ENCODE measurements at places on chromosomes 16 and 17.

DNA sequence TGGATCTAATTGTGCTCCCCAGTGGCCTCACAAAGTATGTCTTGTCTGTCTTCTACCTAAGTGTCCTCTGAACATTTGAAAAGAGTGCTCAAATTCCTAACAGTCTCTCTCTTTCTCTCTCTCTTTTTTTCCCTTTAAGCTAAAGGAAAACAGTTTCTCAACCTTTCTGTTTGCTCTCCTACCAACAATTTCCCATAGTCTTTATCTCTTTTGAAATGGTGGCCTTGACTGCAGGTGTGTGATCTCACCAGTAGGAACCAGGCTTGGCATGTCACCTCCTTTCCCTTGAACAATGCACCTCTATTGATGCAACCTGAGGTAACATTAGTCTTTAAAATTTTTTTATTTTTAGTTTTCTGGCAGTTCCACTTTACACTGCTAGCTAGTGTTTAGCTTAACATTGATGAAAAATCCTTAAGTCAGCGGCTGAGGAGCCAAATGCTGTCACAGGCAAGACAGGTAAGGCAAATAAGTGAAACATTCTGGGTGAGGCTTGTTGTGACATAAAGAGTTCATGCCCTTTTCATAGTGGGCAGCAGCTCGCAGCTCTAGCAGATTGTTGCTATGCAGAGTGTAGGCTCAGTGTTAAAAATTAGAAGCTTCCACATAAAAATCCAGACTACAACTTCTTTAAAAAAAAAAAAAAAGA, 273.4 kb downstream of the HAPSTR1 start:
- no peak for DNase-seq

GRCh38 chr17:78276098-78276887, 44.9 kb downstream of the TMEM235 start:
- DNase-seq, result no peak

DNA sequence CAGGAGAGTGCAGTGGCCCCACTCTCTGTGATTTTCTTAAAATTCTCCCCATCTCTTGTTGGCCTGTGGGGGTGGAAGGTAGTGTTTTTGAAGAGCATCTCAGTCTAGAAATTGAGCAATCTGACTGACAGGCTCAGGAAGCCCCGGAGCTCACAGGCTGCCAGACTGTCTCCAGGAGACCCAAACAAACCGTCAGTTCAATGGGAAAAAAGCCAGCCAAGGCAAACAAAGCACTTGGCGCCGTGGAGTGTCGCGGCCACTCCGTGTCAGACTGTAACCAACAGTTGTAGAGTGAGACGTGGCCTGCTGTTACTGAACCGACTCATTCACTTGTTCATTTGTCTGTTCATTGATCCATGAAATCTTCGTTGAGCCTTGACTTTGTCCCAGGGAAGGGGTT, 33.7 kb downstream of the RGS9 start:
- peak; percentile 80 for DNase-seq

DNA sequence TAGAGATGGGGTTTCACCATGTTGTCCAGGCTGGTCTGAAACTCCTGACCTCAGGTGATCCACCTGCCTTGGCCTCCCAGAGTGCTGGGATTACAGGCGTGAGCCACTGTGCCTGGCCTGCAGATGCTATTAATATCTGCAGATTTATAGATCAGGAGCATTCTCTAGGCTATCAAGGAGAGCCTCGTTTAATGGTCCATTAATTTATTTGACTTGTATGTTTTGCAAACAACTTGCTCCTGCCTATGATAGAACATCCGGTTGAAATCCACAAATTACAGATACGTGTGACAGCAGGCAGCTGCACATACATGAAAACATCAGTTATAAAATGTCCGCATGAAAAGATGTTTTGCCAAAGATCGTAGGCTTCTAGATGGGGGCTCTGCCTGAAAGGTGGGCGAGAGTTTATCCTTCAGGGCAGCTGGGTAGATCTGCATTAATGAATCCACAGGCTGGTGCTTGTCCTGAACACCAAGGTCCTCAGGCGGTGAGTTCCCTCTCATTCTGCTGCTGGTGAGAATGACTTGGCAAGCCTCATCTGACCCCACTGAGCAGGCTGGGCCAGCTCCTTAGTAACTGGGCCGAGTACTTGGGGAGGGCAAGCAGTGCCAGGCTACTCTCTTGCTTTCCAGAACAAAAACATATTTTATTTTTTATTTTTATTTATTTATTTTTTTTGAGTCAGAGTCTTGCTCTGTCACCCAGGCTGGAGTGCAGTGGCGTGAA, 37.1 kb upstream of the MGAT5B start:
- no peak for DNase-seq

GRCh38 chr16:57653936-57654335, 14.2 kb upstream of the ADGRG3 start:
- DNase-seq, result peak; percentile 79

Data from choroid plexus epithelial cell (primary cell).